Stimulated activated CD4-positive, alpha-beta T cell treated with anti-CD3 and anti-CD28 coated beads, Interleukin-4, amount 100 ng/mL, for 24 hours (primary cell): ENCODE measurements at places on chromosomes 3 and 15.
A peak's percentile ranks its signal among the peaks of the same experiment; 100 is the strongest.

DNA sequence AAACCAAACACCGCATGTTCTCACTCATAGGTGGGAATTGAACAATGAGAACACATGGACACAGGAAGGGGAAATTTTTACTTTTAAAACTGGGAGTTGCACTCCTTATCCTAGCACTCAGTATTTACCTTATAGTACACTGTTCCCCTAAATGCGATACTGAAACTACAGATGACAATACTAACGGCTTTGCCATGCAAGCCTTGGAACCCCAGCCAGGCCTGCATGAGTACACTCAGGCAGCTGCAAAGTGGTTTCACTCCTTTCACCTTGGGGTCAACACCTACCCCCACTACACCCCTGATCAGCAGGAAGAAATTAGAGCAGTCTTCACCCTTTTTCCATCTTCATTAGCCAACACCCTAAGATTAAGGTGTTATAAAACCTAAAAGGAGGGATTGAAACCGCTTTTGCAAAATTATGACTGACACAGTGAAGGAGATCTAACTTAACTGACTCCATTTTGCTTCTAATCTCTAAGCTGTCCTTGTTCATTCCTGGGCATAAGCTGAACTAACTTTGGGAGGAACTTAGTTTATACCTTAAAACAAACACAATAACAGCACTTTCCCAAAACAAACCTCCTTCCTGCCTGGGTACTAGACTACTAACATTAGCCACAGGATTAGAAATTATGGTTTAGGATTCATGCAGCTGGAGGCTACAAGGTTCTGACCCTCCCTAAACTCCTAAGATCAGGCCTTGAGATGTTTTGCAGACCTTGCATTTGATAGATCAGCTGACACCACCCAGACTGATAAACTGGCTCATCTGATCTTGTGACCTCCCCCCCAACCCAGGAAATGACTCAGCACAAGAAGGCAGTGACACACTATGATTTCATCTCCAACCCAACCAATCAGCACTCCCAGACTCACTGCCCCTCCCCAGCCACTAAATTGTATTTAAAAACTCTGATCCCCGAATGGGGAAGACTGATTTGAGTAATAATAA lies 452.1 kb upstream of the PPP2R3A start:
- DNase-seq, result no peak

GRCh38 chr3:126524429-126524988 lies 554 bp downstream of the CHST13 start:
- DNase-seq, result no peak

DNA sequence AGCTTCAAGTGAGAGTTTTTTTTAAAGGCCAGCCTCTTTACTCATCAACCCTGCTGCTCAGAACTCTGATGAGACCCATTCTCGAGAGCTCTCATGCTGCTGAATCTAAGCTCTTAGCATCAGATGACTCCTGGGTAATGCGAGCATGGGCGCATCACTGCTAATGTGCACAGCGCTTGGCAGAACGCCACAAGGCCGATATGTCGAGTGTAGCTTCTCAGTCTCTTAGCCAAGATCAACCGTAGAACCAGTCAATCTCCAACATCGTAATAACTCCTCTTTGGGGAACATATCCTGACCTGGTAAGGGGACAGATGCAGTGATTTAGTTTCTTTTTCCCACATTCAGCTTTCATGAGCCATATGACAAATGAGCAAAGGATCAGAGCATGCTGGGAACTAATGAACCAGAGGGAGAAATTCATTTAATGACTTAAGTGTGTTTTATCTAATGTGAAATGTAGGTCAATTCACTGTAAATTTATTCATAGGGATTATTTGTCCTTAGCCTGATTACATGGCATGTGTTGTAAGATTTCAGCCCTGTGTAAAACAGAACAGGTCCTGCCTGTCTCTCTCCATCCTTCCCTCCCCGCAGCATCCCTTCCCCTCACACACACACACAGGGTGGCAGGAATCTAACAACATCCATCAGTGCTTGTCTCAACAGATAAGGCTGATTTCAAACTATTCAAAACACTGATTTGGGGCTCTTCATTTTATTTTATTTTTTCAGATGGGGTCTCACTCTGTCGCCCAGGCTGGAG lies 195.4 kb upstream of the C2CD4B start:
- DNase-seq, result no peak

DNA sequence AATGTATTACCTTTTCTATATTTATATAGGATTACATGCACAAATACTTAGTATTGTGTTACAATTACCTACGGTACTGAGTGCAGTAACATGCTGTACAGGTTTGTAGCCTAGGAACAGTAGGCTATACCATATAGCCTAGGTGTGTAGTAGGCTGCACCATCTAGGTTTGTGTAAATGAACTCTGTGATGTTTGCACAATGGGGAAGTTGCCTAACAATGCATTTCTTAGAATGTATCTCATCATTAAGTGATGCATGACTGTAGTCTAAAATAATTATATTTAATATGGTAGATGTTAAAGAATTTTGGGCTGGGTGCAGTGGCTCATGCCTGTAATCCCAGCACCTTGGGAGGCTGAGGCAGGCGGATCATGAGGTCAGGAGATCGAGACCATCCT lies 281.0 kb downstream of the KLF13 start:
- no peak for DNase-seq

DNA sequence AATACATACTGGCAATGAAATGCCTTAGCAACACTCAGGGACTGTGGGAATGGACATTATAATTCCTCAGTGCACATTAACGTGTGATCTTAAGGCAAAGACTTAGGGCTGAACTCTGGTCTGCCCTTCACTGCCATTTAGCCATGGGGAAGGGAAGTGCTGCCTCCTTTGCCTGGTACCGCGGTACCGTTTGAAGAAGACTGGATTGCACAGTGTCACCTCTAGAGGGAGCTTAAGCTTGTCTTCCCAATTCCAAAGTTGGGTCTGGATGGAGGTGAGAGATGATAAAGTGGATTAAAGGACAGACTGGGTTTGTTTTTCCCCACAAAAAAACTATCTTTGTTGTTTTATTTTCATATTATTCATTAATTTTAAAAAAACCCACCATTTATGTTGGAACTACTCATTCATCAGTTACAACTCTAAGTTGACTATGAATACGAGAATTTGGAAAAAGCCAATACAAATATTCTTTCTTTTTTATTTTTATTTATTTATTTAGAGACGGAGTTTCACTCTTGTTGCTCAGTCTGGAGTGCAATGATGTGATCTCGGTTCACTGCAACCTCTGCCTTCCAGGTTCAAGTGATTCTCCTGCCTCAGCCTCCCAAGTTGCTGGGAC lies 60.0 kb upstream of the SYN2 start:
- no peak for DNase-seq

- DNase-seq, result no peak
These were observed 453.0 kb downstream of the DIPK2A start for GRCh38 chr3:144424606-144425005.

- no peak for DNase-seq
These were observed 333.1 kb upstream of the KCNMB2 start for GRCh38 chr3:178203165-178203564.

DNA sequence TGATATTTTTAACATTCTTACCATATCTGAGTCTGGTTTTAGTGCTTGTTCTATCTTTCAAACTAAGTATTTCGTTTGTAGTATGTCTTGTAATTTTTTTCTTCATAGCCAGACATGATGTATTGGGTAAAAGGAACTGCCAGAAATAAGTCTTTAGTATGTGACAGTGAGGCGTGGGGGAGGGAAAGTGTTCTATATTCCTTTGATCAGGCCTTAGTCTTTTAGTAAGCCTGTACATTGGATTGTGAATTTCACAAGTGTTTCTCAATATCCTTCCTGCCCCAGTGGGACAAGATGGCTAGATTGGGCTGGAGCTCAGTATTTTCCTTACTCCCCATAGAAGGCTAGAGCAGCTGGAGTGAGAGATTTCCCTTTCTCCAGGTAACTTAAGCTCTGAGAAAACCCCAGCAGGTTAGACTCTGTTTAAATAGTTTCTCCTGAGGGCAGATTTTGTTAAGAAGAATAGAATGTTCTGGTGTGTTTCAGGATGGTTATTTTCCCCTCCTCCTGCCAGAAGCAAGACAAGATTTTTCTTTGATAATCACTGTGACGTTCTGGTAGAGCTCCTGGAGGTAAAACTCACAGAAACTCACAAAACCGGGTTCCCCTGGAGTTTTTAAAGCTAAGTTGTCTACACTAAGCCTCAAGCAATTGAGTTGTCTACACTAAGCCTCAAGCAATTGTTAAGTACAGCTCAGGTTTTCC lies 140.7 kb upstream of the ARPP21 start:
- no peak for DNase-seq

DNA sequence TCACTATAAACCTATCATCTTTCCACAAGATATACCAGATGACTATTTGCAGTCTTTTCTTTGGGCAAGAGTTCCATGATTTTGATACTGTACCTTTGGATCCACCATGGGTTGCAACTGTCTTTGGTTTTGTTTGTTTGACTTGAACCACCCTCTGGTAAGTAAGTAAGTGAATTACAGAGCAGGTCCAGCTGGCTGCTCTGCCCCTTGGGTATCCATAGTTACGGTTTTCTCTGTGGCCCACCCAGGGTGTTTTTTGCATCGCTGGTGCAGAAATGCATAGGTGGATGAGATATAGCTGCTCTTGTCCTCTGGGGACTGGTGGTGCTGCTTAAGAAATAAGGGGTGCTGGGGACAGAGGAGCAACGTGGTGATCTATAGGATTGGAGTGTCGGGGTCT lies 33.8 kb downstream of the CHDH start:
- DNase-seq, result no peak

DNA sequence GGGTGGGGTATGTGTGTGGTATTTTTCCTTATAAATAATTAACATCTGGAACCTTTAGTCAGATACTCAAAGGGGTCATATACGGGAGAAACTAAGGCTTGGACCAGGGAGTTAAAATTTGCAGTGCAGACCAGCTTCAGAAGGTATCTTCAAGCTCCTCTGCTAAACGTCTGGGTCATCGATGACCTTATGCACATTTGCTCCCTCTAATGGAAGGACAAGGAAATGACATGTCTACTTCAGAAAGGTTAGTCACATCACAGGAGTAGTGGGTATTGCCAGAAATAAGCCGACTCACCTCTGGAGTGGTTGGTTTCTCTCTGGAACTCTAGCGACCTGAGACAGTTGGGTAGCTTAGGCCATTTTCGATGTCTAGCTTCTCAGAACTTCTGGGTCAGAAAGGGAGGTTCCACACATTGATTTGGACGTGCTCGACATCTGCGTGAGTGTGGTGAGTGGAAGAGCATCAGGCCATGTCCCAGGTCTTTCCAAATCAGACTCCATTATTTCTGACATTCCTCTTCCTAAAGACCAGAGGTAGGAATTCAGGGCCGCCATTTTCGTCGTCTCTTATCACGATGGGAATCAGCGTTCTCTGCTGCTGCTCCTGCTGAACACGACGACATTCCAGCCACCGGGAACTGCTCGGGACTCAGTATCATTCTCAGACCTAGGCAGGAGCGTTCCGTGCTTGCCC lies 31.8 kb upstream of the RASA2 start:
- DNase-seq, result peak; percentile 36

GRCh38 chr3:188152660-188153436 lies 1.1 kb upstream of the LPP start:
- DNase-seq, result no peak

- DNase-seq, result peak; percentile 16
These were observed 77.5 kb downstream of the RPN1 start for GRCh38 chr3:128573160-128573559.

DNA sequence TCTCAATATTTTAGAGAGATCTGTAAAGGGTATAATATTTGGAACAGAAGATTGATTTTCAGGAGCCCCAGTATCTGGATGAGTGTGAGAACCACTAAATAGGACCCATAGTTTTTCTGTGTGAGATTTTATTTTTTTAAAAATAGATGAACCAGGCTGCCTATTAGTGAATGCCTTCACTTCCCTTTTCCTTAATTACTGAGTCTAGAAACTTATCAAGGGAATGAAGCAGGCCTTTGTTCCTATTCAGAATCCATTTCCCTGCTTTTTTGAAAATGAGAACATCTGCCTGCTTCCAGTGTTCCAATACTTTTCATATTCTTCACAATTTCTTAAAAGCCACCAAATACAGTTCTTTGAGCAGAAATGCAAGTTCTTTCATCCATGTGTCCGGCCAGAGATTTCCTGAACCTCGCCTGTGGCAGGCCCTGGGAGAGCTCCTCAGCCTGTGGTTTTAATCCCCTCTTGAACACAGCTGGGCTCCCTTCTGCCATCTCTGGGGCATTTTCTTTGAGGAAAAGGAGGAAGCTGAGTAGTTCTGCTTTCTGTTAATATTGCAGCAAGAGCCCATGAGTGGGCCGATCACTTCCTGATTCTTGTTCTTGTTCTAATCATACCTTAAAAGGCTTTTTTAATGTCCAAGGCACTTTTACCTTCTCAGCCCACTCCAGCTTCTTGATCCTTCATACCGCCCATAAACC lies 4.7 kb downstream of the EHD4 start:
- no peak for DNase-seq

DNA sequence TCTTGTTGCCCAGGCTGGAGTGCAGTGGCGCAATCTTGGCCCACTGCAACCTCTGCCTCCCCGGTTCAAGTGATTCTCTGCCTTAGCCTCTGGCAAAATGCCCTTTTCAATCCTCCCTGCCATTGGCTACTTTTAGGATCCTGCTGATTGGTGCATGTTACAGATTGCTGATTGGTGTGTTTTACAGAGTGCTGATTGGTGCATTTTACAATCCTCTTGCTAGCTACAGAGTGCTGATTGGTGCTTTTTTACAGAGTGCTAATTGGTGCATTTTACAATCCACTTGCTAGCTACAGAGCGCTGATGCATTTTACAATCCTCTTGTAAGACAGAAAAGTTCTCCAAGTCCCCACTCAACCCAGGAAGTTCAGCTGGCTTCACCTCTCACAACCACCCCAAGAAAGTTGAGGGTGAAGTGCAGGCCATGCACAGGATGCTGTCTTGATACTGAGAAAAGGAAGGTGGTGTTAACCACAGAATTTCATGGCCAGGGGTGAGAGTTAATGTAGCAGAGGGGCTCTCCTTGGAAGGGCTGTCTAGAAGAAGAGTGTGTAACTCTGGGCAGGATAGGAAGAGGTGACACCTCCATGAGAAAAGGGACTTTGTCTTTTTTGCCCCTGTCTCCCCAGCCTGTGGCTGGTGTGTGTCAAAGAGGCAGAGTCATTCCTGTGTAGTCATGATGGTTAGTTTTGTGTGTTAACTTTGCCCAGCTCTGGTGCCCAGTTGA lies 145.9 kb downstream of the APBA2 start:
- no peak for DNase-seq
